ENCODE measurements at places on chromosomes 3 and 15.
A peak's percentile ranks its signal among the peaks of the same experiment; 100 is the strongest.

GRCh38 chr15:20346082-20346805 is 195.4 kb downstream of the GOLGA6L6 start:
- peak; percentile 18 for DNase-seq

GRCh38 chr3:145698250-145698649 is 462.7 kb downstream of the PLOD2 start:
- DNase-seq: no peak

- DNase-seq: no peak
Measured at GRCh38 chr3:168062679-168063078, 33.0 kb downstream of the GOLIM4 start.

- no peak for DNase-seq
Measured at GRCh38 chr3:152245498-152246170, 23.1 kb upstream of the MBNL1 start.

DNA sequence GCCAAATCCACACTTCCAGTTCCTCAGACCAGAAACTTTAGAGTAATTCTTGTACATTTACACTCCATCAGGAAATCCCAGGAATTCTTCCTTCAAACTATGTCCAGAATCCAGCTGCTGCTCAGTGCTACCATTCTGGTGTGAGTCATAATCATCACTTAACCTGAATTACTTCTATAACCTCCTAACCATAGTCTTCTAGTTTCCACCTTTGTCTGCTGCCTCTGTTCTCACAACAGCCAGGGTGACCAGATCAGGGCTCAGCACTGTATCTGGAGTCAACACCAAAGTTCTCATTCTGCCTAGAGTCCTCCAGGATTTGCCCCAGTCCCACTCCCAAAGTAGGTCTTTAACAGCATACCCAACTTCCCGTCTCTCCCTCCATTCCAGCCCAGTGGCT is 3.4 kb downstream of the CLDND1 start:
- DNase-seq: no peak

- DNase-seq: no peak
Measured at GRCh38 chr3:126039870-126040269, 44.1 kb downstream of the SLC41A3 start.

- no peak for DNase-seq
Measured at GRCh38 chr3:69011096-69011730, 2.3 kb downstream of the EOGT start.

- DNase-seq: no peak
Measured at GRCh38 chr15:32843219-32843815, 125.5 kb downstream of the GREM1 start.

DNA sequence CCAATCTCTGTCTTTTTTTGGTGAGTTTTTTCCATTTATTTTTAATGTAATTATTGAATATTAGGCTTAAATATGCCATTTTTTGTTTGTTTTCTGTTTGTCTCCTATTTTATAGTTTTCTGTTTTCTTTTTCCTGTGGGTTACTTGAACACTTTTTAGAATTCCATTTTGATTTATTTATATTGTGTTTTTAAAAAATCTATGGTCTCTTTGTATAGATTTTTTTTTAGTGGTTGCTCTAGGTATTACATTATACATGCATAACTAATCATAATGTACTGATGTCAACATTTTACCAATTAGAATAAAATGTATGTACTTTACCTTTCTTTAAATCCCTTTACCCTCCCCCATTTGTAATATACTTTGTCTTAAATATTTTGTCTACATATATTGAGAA is 56.2 kb downstream of the RASA2 start:
- no peak for DNase-seq

- DNase-seq: no peak
Measured at GRCh38 chr3:114892880-114893279, 254.2 kb downstream of the ZBTB20 start.

GRCh38 chr3:97949743-97950142 is 22.5 kb downstream of the RIOX2 start:
- DNase-seq: no peak

- DNase-seq: no peak
Measured at GRCh38 chr3:130442284-130442683, 74.7 kb upstream of the COL6A6 start.

DNA sequence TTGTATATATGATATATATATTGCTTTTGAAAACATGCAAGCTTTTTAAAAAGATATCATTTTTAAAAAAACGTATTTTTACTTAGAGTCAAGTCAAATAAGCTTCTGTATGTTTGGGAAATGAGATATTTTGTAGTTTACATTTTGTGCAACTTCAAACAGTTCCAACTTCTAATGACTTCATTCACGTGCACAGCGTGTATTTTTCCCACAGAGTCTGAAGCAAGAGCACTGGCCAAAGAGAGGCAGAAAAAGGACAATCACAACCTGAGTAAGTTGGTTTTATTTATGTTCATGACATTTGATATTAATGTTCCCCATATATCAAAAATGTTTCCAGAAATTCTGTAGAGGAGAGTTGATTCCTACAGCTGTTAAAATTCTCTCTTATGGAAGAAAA is 47.9 kb upstream of the SAMMSON start:
- no peak for DNase-seq

- DNase-seq: no peak
Measured at GRCh38 chr3:196677931-196678330, 34.1 kb downstream of the CEP19 start.

GRCh38 chr3:152043620-152044019 is 170.2 kb downstream of the SUCNR1 start:
- DNase-seq: no peak

- DNase-seq: no peak
Measured at GRCh38 chr3:14371573-14372474, 30.6 kb upstream of the SLC6A6 start.

DNA sequence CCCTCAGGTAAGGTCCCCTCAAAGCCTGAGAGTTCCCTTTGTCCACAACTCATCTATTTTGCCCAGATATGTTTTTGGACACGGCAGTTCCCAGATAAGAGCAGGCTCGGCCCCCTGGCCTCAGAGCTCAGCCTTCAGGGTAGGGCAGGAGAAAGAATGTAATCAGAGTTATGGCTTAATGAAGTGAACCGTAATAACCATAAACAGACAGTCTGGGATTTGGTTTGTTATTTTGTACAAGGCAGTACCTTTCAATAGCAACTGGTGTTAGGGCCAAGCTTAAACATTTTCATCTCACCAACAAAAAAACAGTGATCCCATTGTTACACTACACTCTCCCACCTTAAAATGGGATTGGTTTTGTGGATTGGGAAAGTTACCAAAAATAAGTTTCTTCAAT is 12.2 kb upstream of the ALDH1A3 start:
- no peak for DNase-seq

- no peak for DNase-seq
Measured at GRCh38 chr15:62173215-62173614, 8.1 kb upstream of the C2CD4B start.

GRCh38 chr15:63327648-63328421 is 50.4 kb downstream of the APH1B start:
- DNase-seq: no peak

GRCh38 chr3:105904251-105904650 is 35.4 kb upstream of the CBLB start:
- no peak for DNase-seq

- DNase-seq: no peak
Measured at GRCh38 chr3:106540743-106541142, 671.9 kb upstream of the CBLB start.

- DNase-seq: no peak
Measured at GRCh38 chr15:75759416-75760130, 46.9 kb upstream of the CSPG4 start.

DNA sequence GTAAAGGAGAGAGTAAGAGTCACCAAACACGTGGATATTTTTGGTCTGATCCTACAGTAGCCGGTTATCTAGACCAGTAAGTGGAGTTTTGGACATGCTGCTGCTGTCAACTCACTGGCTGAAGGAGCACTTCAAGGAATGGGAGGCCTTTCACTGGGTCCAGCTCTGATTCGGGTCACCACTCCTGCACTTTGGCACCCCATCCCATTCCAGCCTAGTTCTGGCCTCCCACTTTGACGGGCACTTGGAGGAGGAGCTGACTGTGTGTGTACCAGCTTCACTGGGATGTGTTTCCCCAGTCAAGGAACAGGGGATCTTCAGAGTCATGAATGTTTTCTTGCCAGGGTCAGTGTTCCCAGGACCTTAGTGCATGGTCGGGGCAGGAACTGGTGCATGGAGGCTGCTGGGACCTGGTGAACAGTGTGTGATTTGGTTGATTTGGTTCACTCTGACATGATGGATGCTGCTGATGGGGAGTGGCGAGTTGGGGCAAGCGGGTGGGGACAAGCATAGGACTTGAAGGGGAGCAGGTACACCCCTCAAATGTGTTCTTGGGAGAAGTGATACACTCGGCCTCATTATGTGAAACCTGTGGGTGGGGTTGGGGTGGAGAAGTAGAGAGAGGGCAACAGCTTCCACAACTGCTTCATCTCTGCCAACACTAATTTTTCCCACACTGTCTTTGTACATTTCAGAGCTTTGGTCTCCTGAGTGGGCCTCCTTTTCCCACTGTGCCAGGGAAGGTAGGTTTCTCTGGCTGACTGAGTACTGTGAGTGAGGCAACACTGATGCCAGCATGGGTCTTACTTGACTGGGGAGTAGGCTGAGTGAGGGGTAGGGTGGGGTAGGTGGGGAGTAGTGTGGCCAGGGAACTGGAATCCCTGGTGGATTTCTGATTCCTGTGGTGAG is 64.0 kb downstream of the RGMA start:
- DNase-seq: no peak

DNA sequence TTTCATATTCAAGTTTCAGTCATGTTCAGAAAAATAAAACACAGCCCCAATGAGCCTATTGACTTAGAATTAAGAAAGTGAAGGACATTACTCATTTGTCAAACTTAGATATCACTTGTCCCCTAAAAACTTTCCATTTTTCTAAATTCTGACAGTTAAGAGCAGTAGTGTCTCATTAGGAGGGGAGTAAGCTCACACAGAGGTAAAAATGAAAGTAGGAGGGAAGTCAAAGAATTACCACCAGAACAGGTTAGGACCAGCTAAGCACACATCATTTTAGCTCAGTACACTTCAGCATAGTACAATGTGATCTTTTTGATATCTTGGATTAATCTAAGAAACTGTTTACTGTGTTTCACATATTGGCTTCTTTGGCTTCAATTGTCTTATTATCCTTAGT is 64.3 kb downstream of the OSTN start:
- no peak for DNase-seq

DNA sequence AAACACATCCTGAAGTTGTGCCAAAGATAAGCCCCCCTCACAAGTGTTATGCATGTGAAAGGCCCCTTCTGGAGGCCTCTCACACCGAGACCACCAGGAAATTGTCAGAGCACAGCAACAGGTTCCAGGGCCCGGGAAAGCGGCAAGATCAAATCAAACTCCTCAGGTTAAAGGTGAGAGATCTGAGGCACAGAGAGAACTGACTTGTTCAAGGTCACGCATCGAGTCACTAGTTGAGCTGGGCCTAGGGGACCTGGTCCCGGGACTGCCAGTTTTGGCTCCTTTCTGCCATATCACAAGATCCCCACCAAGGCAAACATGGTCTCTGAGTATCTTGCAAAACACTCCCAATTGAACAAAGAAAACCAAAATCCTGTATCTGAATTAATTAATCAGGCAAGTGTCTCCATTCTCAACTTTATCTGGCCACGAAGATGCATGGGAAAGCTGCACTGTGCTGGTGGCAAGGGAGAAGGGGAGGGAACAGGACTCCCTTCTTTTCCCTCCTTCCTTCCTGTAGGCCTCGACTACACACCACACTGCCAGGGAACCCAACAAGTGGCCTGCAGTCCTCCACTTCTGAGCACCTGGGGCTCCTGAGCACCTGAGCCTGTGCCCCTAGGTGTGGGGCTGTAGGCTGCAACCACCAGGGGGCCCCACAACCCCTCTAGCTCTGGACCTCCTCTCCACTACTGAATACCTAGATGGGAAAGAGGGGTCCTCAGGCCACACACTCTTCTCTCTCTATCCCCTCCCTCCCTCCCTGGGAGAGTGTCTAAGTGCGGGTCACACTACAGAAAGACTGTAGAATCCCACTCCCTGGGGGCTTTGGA is 37.3 kb downstream of the ANP32A start:
- peak; percentile 66 for DNase-seq

GRCh38 chr3:132772252-132772651 is 50.0 kb upstream of the NPHP3 start:
- DNase-seq: no peak

GRCh38 chr3:157100608-157101396 is 59.1 kb downstream of the CCNL1 start:
- no peak for DNase-seq

GRCh38 chr15:80605591-80606150 is 89.4 kb upstream of the ABHD17C start:
- DNase-seq: no peak

GRCh38 chr15:31316135-31316795 is 10.4 kb upstream of the KLF13 start:
- no peak for DNase-seq

DNA sequence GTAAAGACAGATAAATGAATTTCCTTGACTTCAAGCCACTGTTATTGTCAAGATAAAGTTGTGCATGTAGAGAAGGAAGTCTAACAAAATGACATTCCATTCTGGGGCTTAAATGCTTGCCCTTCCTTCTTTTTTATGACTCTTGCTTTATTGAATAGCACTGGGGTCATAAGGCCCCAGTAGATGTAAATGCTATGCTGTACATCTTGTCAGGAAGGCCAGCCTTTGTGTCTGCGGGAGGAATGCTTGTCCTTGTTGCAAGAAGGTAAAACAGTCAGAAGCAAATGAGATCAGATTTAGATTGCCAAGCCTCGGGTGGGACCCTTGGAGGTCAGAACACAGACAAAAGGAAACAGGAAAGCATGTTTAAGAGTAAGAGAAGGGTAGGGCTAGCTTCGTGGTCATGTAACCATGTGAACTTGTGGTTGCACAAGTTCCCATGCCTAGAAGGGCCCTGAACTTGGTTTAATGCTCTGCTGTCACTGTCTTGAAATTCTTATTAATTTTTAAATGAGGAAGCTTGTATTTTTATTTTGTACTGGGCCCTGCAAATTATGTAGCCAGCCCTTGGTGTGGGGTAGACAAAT is 81.5 kb downstream of the PPM1L start:
- no peak for DNase-seq

GRCh38 chr3:126116526-126116925 is 32.6 kb upstream of the SLC41A3 start:
- DNase-seq: no peak

DNA sequence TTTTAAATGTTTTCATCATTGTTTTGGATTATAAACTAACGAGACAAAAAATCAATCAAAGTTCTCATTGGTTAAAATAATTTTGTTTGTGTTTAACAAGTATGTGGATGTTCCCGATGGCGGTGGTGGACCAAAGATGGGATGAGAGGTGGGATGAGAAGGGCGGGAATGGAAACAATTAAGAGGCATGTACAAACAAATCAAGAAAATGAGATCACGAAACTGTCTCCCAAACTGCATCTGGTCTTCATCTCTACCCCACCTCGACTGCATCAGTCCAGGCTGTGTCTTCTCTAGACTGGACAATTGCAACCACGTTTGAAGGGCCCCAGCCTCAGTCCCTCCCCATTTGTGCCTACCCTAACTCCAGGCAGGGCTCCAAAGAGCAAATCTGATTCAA is 56.1 kb downstream of the SLC12A8 start:
- DNase-seq: no peak

- no peak for DNase-seq
Measured at GRCh38 chr3:69352305-69353087, 33.4 kb downstream of the FRMD4B start.
